ENCODE measurements at places on chromosomes 3 and 15. TPM values are rescaled to one million over a fixed set of nuclear protein-coding genes. Genes with fewer than 3 reads are reported as not detected.

The DAZL gene
- 0.33 TPM for total RNA-seq

The SLC12A8 gene
- 0.54 TPM for total RNA-seq

The MCTP2 gene
- 1.5 TPM for total RNA-seq

The FAM3D gene
- total RNA-seq = not detected

The DPPA4 gene
- total RNA-seq = 80.5 TPM

The HACD3 gene
- 107 TPM for total RNA-seq

All from endothelial cell (in vitro differentiated cells).